ENCODE measurements at places on chromosomes 3 and 15.

GRCh38 chr3:89571298-89571697, 463.9 kb downstream of the EPHA3 start:
- DNase-seq: no peak

- no peak for DNase-seq
These were observed 282.7 kb downstream of the ADAMTS17 start for GRCh38 chr15:100059094-100059493.

GRCh38 chr3:12421132-12421531, 63.1 kb upstream of the TSEN2 start:
- no peak for DNase-seq

DNA sequence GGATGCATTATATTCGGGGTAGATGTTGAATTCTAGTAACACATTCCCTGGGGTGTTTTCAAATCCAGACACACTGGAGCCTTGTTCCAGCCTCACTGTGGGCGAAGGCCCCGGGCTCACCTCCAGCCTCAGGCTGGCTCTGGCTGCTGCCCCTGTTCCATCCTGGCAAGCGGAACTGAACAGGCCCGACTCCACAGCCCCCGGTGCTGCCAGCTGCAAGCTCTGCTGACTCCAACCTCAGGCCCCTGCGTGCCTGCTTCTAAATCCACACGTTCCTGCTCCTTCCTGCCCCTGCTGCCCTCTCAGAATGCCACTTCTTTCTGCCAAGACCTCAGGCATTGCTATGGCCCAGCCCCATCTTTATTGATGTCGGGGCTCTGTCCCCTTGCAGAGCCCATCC, 90.6 kb downstream of the LIPC start:
- no peak for DNase-seq

GRCh38 chr3:56415652-56416051, 52.6 kb downstream of the ERC2 start:
- no peak for DNase-seq

- DNase-seq: no peak
These were observed 291.0 kb downstream of the TIGIT start for GRCh38 chr3:114584734-114585371.

GRCh38 chr3:52561028-52561747, 24.8 kb downstream of the UQCC5 start:
- no peak for DNase-seq

GRCh38 chr15:64813075-64813474, 12.4 kb downstream of the PIF1 start:
- no peak for DNase-seq

DNA sequence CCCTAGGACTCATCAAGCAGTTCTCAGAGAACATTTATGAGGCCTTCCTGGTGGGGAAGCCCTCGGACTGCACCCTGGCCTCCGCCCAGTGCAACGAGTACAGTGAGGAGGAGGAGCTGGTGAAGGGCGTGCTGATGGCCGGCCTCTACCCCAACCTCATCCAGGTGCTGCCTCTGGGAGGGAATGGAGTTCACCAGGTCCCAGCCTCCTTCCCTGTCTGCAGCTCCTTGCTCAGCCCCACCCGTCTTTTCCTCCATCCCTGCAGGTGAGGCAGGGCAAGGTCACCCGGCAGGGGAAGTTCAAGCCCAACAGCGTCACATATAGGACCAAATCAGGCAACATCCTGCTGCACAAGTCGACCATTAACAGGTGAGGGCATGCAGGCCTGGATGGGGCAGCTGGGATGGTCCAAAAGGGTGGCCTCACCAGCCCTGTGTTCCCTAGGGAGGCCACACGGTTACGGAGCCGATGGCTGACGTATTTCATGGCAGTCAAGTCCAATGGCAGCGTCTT, 46.3 kb downstream of the DHX30 start:
- no peak for DNase-seq

DNA sequence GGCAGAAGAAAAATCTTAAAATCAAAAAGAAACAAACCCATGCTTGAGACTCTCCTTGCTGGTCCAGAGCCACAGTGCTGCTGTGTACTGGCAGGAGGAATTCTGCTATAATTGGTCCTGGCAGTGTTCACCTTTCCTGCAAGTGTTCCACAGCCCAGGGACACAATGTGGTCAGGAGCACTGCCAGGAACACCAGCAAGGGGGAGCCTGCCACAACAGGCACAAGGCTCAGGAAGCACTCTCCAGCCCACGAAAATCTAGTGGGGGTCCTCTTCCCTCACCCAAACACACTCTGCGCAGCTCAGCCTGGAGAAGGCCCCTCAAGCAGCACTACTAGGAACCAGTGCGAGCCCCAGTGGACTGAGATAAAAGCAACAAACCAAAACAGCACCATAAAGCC, 92.9 kb downstream of the UBE3A start:
- DNase-seq: no peak

DNA sequence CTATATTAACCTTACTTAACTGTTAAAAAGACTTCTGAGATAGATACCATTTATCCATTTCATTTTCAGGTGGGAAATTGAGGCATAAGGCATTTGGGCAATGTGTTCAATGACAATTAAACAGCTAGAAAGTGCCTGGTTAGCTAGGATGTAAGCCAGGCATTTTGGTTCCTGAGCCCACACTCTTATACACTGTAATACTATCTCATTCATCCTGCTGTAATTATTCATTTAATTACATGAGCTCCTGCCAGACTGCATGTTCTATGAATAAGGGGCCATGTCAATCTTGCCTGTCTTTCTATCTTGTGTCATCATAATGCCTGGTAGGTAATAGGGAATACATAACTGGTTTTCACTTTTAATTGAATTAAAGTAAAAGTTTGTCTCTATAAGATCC, 74.0 kb downstream of the RBMS3 start:
- no peak for DNase-seq

All from omental fat pad (tissue), 4 donors.